Tibial nerve (tissue), 4 donors: ENCODE measurements at places on chromosomes 12 and 14. TPM values are rescaled to one million over a fixed set of nuclear protein-coding genes. Genes with fewer than 3 reads are reported as not detected.
A peak's percentile ranks its signal among the peaks of the same experiment; 100 is the strongest.

Gene TAS2R7
- total RNA-seq = not detected

DNA sequence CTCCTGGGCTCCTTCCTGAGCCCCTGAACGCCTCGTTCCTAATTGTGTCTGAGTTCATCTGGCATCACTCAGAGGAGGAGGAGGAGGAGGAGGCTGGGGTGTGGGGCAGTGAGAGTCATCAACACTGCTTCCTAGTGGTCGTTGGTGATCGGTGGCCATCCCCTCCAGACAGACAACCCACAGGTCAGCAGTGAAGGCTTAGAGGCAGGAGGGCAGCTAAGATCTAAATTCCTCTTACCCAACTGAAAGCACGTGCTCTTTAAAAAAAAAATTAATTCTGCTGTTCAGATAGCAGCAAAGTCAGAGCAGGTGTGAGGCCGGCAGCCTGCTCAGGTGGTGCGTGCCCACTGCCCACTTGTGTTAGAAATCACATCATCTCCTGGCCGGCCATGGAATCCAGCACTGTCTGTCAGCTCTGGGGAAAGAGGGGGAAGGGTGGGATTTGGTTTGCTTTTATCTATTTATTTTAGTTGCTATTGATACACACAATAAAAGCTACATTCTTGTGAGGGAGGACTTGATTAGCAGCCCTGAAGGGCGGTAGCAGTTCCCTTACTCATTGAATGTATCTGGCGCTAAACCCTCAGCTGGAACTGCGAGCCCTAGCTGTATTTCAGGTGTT is 46.6 kb downstream of the PPP2R5C start:
- DNase-seq = no peak

GRCh38 chr14:92223025-92223424 is 99.9 kb upstream of the SLC24A4 start:
- no peak for DNase-seq

- no peak for DNase-seq
Observed at GRCh38 chr12:109729371-109729781, 15.8 kb downstream of the FAM222A start.

Gene EML5
- total RNA-seq = 0.59 TPM

GRCh38 chr12:62629971-62630739 is 163.5 kb downstream of the MON2 start:
- no peak for DNase-seq

DNA sequence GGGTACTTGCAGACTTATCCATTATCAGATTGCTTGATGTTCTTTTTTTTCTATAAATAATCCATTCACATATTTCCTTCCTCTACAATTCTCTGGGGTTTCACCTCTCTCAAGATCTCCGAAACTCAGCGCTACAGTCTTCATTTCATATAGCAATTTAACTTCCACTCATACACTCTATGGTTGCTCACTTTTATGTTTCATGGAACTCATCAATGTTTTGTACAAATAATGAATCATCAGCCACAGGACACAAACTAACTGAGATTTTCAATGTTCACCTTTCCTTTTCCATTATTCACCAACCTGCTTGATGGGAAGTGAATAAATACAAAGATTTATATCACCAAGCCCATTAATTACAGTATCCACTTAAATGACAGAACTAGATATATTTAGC is 534.7 kb downstream of the LRFN5 start:
- DNase-seq = no peak

DNA sequence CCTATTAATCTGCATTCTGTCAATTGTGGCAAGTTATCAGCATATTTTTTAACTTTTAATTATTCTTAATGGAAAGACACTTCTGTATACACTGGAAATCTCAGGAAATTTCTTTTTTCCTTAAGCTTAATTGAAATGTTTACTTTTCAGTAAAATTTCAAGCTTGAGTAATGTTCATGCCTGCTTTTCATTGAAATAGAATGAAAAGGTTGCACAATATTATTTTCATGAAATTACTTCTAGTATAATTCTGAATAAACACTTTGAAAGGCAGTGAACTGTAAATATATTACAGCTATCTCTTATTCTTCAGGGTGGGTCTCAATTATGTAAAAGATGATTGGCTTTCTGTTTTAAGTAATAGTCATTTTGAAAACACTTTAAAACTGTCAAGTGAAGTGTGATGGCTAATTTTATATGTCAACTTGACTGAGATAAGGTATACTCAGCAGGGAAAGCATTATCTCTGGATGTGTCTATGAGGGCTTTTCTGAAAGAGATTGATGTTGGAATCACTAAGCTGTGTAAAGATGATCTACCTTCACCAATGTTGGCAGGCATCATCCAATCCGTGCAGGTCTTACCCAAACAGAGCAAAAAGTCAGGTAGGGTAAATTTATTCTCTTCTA is 29.9 kb downstream of the CLEC2D start:
- DNase-seq = no peak

- DNase-seq = no peak
Observed at GRCh38 chr12:117527479-117527855, 166.0 kb upstream of the NOS1 start.

DNA sequence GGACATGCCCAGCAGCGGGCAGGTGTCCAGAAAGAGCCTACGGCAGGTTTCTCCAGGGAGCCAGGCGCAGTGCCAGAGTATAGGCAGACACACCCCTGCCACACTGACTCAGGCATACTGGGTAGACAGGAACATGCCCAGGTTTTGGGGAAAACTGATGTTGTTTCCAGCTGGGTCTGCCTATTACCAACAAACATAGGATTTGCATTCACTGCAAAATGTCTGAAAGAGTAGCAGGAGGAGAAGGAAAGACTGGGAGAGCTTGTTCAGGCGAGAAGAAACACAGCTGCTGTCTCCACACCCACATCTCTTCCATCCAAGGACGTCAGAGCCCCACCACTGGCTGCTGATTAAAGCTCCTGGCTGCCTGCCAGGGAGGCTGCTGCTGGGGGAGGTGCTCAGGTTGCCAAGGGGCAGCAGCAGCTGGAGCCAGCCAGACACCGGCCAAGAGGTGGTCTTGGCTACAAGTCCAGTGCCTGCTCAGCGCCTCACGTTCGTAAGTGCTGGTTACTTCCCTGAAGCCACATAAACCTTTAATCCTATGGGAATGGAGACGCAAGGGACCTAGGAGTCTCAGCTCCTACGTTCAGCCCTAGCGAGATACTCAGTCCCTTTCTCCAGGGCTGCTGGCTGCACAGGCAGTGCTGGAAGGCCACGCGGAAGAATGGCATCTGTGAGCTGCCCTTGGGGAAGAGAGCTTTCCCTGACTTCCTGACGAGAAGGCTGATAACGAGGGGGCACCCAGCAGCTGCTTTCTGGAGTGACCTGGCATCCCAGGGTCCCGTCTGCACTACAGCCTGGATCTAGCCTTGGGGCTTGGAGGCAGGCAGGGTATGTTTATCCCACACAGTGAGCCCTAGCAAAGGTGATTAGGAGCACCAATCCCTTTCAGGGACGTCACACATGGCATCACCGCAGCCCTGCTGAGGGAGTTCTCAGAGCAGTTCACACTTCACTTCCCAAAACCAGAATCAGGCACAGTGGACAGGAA is 58.1 kb downstream of the PLEKHG3 start:
- DNase-seq = peak; percentile 63

Gene PLEKHG7
- total RNA-seq = 3.1 TPM

- no peak for DNase-seq
Observed at GRCh38 chr12:41930866-41931437, 213.7 kb downstream of the GXYLT1 start.

DNA sequence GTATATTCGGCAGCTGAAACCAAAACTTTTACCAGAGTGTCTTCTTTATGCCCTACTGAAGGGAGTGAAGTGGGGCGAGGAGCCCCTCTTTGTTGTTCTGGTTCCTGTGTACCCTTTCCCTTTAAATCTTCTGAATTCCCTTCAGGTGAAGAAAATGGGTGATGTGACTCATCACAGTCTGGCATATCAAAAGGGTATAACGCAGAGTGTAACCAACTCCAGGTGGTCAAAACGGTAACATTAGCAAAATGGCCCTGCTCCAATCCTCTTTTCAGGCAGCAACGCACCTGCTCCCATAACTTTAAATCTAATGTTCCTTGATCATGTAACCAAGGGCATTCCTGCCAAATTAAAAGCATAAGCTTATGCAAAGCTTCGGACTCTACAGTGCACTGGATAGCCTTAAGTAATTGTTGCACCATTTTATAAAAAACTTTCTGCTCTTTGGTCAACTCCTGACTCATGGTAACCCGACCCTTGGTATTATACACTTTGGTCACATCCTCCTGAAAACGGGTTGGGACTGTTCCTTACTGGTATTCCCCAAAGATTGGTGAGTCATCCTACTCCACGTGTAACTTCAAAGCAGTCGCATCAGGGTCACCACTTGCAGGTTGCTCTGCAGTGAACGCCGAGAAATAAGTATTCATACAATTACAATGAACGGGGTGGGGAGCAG is 83.1 kb downstream of the KCNMB4 start:
- no peak for DNase-seq

DNA sequence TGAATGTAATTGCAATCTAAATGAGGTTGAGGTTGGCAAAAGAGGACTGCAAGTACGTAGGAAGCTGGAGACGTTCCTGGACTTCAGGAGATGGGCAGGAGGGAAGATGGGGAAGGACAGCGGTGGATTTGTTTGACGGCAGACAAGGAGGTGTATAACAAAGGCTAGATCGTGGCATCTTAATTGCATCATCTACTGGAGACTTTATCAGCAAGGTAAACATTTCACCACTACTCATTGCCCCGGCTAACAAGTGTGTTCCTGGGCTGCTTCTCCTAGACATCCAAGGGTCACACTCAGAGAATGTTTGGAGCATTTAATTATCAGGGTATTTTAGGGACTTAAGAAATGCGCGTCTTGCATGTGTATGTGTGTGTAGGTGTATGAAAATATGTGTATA is 128.5 kb downstream of the KCNK10 start:
- no peak for DNase-seq

Gene REP15
- not detected for total RNA-seq
